M059J (cell line): ENCODE measurements at places on chromosomes 5 and 9. TPM values are rescaled to one million over a fixed set of nuclear protein-coding genes. Genes with fewer than 3 reads are reported as not detected.

CDC20B gene
- not detected in 2 replicates for total RNA-seq

PRDM9 gene
- total RNA-seq = not detected in 2 replicates

NEUROG1 gene
- not detected in 2 replicates for total RNA-seq

DPP7 gene
- 26.8 and 30.0 TPM in 2 replicates for total RNA-seq

SOHLH1 gene
- not detected in 2 replicates for total RNA-seq

SLCO4C1 gene
- 0.10 TPM in 1 of 2 replicates, not detected in the other for total RNA-seq

GABRA1 gene
- not detected in 2 replicates for total RNA-seq

NUTM2F gene
- total RNA-seq = not detected in 2 replicates

JAKMIP2 gene
- 1.1 and 2.3 TPM in 2 replicates for total RNA-seq

ZNF622 gene
- 25.9 and 49.3 TPM in 2 replicates for total RNA-seq

WNT8A gene
- 0.12 and 0.54 TPM in 2 replicates for total RNA-seq

HAND1 gene
- total RNA-seq = not detected in 2 replicates

PCDHGC4 gene
- total RNA-seq = 0.25 and 0.69 TPM in 2 replicates
